ENCODE measurements at places on chromosomes 13 and 19.

GRCh38 chr19:35987571-35987896 is 7.5 kb upstream of the SDHAF1 start:
- no peak for DNase-seq

DNA sequence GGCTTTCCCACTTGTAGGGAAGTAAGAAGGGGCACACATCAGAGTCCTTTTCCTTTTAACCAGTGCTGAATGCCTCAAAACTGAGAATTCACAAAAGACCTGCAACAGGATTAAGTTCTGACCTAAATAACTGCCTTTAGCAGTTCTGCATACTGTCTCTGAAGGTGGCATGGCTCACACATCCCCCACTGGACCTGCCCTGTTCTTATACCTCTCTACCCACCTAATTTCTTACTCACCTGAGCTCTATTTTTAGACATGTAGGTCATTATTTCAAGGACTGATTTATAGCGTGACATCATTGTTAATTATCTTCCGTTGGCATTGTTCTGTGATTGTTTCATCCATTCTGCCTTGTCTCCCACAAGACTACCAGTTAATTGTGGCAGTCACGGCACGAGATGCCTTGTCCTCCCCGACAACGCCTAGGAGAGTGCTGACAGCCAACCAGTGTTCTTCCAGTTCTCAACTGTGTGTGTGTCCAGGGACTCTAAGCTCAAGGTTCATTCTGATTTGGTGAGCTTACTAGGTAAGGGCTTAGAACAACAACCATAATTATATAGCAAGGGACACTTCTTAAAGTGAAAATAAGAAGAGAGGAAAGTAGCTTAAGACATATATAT is 27.1 kb upstream of the UBL3 start:
- DNase-seq = peak; percentile 11

DNA sequence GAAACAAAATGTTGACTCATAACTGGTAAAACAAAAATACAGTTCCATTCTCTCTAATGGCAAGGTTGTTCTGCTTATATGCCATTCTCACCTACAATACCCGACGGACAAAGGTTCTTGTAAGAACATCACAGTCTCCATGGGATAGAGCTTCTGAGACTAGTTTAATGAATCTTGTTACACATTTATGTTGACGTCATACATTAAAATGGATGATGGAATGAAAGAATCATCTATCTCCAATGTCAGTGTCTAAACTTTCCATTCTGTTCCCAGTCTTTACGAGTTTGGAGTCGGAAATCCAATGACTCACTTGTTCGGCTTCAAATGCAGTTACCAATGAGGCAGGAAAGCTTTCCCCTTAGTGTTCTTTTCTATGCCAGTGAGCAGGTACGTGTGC is 17.7 kb downstream of the ZNF160 start:
- DNase-seq = no peak

DNA sequence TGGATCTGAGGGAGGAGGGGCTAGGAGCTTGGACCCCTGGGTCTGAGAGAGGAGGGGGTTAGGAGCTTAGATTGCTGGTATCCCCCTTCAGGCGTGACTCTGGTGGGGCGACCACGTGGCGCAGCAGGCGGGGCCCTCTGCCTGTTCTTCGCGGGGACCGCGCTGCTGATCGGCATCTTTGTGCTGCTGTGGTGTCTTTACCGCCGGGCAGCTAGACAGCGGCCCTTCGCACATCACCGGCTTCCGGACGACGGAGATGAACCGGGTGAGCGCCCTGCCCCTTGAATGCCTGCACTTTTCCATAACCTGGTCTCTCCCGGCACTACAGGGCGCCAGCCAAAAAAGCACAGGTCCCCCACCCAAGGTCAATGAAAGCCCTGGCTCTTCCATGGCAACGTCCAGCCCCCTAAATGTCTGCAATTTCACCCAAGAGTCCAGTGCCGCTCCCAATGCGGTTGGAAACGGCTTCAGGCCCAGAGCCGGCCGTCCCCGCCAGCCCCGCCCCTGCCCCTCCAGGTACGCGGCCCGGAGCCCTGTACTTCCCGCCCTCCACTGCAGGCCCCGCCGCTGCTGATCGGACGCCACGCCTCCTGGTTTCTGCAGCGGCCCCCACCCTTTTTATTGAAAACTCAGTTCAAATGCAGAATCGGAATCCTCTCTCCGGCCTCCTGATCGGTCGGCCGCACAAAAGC is 2.8 kb downstream of the GFY start:
- DNase-seq = no peak

GRCh38 chr13:91302111-91302510 is 45.4 kb upstream of the MIR17HG start:
- no peak for DNase-seq

GRCh38 chr13:110560601-110561343 is 750 bp downstream of the RAB20 start:
- DNase-seq = no peak

DNA sequence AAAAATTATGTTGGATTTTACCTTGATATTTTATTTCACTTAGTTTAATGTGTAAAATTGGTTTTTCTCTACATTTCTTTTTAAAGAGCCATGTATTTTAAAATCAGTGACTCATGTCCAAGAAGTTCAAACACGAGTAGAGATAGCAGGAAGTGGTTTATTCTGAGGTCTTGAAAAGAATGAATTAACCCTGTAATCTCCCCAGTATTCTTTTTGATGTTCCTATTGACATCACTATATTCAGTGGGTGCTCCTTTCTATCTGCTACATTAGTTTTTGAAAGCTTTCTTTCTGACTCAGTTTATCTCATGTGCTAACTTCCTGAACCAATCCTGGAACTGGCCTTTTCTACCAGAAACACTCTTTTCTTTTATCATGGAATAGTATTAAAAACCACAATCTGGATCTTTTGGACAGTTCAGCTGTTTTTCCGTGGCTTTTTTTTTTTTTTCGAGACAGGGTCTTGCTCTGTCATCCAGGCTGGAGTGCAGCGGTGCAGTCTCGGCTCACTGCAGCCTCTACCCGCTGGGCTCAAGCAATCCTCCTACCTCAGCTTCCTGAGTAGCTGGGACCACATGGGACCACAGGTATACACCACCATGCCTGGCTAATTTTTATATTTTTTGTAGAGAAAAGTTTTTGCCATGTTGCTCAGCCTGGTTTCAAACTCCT is 114.9 kb downstream of the PCCA start:
- DNase-seq = no peak

GRCh38 chr19:12611361-12611699 is 610 bp downstream of the ZNF791 start:
- no peak for DNase-seq

DNA sequence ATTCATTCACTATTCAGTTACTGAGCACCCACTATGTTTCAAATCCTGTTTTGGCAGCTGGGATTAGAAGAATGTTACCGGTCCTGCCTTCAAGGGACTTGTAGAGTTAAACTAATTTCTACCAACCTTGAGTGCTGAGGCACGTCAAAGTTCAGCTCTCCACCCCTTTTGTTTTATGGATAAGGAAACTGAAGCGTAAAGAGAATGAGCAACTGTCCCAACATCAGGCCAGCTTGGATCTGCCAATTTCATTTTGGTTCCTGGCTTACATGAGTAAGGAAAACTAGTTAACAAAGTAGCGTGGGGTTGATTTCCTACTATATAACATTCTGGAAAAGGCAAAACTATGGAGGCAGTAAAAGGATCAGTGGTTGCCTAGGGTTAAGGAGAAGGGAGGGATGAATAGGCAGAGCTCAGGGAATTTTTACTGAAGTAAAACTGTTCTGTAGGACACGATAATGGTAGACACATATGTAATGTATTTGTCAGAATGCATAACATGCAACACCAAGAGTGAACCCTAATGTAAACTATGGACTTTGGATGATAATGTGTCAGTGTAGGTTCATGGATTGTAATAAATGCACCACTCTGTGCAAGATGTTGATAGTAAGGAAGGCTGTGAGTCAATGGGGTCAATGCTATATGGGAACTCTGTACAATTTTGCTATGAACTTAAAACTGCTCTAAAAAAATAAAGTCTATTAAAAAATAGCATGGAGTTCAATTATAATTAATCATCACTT is 19.9 kb upstream of the MTIF3 start:
- DNase-seq = no peak

- no peak for DNase-seq
Measured at GRCh38 chr13:109879338-109879737, 93.0 kb upstream of the IRS2 start.

GRCh38 chr13:110624766-110625756 is 9.7 kb downstream of the NAXD start:
- DNase-seq = no peak

- no peak for DNase-seq
Measured at GRCh38 chr13:44493213-44493812, 82.8 kb downstream of the TSC22D1 start.

DNA sequence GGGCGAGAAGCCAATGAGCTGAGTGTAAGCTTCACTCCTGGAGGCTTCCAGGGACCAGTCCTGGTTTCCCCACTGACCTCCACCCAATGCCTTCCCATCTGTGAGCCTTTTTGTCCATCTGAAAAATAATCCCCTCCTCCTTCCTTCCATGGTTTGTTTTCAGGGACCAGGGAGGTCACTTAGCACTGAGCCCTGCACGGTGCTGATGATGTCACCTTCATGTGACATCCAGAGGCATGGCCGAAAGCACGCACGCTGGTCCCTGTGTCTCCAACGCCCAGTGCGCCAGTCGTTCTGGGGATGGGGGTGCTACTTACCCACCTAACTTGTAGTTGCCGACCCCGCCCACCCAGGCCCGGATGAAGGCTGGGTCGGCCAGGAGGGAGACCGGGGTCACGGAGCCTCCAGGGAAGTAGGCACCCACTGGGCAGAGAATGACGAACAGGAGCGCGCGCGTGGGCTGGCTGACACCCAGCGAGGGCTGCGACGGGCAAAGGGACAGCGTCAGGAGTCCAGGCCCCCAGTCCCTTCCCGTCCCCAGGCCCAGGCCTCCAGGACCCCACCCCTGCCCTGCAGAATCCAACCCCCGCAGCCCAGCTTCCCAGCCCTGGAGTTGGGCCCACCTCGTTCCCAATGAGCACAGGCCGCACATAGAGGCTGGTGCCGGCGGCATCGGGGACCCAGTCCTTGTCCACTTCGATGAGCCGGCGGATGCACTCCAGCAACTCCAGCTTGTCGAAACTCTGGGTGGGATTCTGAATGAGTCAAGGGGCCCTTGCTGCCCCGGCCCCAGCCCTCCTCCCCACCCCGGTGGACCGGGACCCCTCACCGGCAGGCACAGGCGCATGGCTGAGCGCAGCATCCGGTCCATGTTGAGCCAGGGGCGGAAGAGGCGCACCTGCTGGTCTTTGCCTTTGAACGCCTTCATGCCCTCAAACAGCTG is 11.2 kb downstream of the BCAT2 start:
- DNase-seq = no peak

DNA sequence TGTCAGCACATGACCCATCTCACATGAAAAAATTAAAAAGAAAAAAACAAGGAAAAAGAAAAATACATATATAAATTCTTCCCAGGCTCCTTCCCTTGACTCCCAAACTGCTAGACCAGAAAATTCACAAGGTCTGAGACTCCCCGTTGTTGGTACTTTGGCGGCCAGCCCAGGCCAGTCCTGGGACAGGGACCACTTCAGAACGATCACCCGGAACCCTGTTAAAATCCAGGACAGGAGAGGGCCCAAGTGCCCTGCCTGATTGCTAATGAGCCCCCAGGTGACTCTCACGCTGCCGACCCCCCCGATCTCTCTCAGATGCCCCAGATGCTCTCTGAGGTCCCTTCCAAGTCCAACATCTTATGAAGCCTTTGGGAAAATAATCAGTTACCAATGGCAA is 107.2 kb downstream of the COL4A2 start:
- DNase-seq = no peak

DNA sequence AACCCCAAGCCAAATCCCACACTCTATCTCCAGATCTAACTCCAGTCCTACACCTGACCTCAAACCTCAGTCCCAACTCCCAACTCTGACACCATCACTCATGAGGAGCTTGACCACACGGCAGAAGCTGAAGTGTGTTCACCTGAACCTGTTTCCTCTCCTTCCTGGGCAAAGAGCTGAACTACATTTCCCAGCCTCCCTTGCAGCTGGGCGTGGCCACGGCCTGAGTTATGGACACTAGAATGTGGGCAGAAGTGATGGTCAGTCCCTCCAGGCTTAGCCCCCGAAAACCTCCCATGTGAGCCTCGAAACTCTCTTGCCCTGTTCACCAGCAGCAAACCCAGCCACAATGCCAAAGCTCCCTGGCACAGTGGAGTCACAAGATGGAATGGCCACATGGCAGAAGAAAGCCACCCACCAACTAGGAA is 19.5 kb upstream of the MEIS3 start:
- no peak for DNase-seq

GRCh38 chr13:73224703-73225102 is 165.9 kb downstream of the KLF5 start:
- no peak for DNase-seq

GRCh38 chr13:42984026-42984425 is 8.0 kb downstream of the EPSTI1 start:
- no peak for DNase-seq
